ENCODE measurements at places on chromosomes 7 and 10.

- DNase-seq: no peak
These were observed 25.5 kb downstream of the C10orf105 start for GRCh38 chr10:71694039-71694501.

DNA sequence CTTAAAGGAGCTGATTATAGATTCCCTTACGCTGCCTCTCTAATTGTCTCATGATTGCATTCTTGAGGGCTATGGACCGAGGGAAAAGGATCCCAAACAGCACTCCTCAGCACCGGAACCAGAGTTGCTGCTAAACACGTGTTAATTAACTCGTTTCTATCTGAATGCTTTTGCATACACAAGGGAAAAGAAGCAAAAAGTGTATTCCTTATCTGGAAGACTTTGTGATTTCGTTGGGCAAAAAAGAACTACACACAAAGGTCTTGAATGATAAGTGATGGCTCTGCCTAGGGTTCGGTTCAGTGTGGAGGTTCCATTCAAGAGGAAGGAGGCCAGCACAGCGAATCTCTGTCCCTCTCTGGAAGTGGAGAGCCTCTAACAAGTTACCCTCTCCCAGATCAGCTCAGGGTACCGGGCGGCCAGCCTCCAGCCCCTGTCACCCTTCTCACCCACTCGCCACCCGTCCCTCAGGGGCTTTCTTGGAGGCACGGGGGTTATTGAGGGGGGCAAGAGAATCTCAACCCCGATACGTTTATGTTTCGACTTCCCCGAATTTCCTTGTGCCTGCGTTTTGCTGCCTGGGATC, 515 bp upstream of the SLC4A2 start:
- DNase-seq: no peak

DNA sequence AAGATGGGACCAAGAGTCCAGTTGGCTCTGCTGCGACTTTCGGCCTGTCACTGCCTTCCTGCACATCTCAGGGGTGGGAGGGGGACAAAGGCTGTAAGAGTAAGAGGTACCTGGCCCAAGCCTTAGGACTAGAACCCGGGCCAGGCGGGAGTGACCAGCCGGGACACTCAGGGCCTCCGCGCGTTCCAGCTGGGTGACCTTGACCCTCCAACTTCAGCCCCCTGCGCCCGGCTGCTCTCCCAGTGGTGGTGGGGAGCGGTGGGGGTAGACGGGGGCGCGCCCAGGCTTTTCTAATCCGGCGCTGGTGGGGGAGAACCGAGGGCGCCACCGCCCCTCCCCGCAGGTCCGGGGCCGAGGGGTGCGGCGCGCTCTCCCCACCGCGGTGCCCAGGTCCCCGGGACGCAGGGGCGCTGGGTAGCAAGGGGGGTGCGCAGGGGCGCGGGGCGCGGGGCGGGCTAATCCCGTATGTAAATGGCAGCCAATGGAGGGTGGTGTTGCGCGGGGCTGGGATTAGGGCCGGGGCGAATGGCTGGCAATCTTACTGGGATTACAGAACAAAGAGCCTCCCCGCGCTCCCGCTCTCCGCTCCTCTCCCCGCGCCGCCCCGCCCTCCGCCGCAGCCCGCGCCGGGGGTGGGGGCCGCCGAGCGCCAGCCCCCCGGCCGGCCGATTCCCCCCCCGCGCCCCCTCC, at the start of gene GTF2IRD1:
GTF2IRD1 (plus strand) TSS at position 585 of the 690 bp plus-strand sequence. CDS start 54,175 bp downstream, outside the sequence.
- peak; percentile 10 for DNase-seq

GRCh38 chr7:1123715-1124114, 35.8 kb downstream of the GPER1 start:
- DNase-seq: no peak

- DNase-seq: peak; percentile 16
These were observed 40.1 kb upstream of the SLC29A3 start for GRCh38 chr10:71278691-71279588.

Measured in NCI-H446 (cell line).